ENCODE measurements at places on chromosomes 6 and 20. TPM values are rescaled to one million over a fixed set of nuclear protein-coding genes. Genes with fewer than 3 reads are reported as not detected.

Gene POU3F2
- total RNA-seq, result not detected

Gene SLC35D3
- total RNA-seq, result not detected

Gene CD83
- total RNA-seq, result 4.5 TPM

Gene RAB5IF
- 109 TPM for total RNA-seq

Gene AP5S1
- 18.9 TPM for total RNA-seq

Gene MAP3K4
- total RNA-seq, result 11.6 TPM

Gene MYLK4
- total RNA-seq, result under 0.01 TPM

Gene CDH26
- not detected for total RNA-seq

Gene ZBTB46
- total RNA-seq, result 1.2 TPM

Gene C20orf173
- not detected for total RNA-seq

Gene ZNF165
- total RNA-seq, result 0.45 TPM

Gene BFSP1
- total RNA-seq, result 2.7 TPM

Gene SUMO4
- not detected for total RNA-seq
